Activated CD4-positive, alpha-beta T cell treated with anti-CD3 and anti-CD28 coated beads, Interleukin-2, amount 50 U/mL, for 48 hours (primary cell): ENCODE measurements at places on chromosomes 6 and 20.
A peak's percentile ranks its signal among the peaks of the same experiment; 100 is the strongest.

DNA sequence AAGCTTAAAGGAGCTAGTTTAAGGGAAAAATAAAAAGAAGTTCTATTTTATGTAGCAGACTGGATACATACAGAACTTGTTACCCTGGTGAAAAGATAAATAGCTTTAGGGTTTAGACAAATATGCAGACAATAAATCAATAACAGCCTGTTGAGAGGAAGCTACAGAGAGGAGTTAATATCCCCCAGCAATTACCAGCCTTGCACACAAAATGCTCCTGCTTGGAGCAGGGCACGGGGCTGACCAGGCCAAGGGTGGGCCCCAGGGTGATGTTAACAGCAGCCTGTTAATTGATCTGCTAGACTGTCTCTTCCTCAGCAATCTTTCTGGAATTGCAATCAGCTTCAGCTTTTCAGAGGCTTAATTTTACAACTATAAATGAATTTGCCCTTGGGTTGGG, 125.1 kb upstream of the SOX4 start:
- DNase-seq, result no peak

- no peak for DNase-seq
Observed at GRCh38 chr6:28424163-28424562, 19.1 kb downstream of the ZSCAN23 start.

DNA sequence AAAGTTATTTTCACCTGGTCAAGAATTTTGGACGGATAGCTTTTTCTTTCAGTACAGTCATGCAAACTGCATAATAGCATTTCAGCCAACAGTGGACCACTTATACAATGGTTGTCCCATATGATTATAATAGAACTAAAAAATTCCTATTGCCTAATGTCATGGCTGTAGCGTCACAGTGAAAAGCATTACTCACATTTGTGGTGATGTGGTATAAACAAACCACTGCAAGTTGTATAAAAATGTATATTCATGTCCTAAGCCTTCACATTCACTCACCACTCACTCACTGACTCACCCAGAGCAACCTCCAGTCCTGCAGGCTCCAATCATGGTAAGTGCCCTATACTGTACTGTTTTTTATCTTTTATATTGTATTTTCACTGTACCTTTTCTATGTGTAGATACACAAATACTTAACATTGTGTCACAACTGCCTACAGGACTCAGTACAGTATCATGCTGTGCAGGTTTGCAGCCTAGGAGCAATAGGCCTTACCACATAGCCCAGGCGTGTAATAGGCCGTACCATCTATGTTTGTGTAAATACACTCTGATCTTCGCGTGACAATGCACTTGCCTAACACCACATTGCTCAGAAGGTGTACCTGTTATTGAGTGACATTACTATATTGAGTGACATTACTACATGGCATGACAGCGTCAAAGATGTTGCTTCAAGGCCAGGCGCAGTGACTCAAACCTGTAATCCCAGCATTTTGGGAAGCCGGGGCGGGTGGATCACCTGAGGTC, 17.9 kb downstream of the ABHD12 start:
- peak; percentile 19 for DNase-seq

GRCh38 chr20:39042279-39043150, 80.4 kb downstream of the DHX35 start:
- no peak for DNase-seq

- no peak for DNase-seq
Observed at GRCh38 chr6:87391334-87391733, 16.4 kb upstream of the CFAP206 start.

GRCh38 chr6:96013531-96013930, 2.2 kb upstream of the FUT9 start:
- DNase-seq, result no peak

- DNase-seq, result no peak
Observed at GRCh38 chr6:20117474-20117873, 94.8 kb downstream of the MBOAT1 start.

- DNase-seq, result no peak
Observed at GRCh38 chr6:34916348-34916967, 27.4 kb downstream of the ANKS1A start.
